ENCODE measurements at places on chromosomes 13 and 19.

DNA sequence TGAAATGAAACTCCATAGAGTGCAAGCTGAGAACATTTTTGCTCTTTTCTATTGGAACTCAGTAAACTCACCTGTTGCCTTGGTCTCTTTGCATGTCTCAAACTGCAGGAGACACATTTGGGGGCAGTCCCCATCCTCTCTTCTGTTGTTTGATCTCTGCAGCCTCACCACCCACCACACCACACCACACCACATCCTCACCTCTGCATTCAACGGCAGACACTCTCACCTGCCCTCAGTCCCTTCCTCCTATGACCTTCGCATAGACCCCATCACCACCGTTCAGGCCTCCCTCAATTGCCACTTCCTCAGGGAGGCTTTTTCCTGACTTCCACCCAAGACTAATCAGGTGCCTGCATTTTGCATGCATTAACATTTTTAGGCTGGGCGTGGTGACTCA is 14.4 kb upstream of the TPM4 start:
- no peak for DNase-seq

DNA sequence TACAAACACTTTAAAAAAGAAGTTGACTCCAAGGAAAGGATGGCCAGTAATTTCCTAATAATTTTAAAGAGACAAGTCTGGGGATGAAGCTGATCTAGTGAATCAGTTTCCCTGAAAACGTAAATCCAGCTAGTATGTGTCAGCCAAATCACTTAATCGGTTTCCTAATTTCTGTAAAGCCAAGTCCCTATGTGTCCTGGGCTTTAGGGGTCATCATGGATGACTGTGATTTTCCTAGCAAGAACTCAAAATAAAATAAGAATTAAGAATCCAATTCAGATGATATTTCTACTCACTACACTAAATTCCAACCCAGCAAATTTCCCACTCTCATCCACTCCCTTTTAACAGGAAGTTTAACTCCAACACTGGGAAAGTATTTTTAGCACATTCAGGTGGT is 35.9 kb downstream of the ELF1 start:
- peak; percentile 9 for DNase-seq

DNA sequence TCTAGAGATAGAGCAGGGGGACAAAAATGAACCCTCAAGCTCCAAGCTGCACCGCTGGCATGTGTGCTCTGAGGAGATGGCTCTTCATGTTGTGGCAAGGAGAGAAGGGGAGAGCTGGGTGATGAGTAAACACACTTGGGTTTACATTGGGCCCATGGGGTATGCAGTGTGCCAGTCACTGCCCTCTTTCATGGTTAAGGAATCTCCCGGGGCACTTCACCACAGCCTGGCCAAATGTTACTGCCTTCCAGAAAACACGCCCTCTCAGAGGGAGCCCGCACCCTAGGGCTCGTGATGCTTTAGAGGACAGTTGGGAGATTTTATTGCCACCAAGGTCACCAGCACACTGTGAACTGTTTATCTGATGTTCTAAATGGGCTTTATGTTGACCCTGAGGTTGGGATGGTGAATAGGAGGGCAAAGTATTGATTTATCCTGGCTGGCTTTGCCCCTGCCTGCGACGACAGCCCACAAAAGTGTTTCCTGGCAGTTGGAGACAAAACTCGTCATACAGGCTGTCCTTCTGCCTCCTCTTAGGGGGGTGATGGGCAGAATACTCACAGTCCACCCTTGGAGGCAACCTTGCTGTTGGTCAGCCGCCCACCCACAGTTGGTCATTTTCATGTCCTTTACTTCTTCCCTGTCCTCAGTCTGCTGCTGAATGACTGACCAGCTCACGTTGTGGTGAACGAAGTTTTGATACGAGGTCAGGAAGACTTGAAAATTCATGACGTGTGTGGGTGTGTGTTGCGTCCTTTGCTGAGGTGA is 156.9 kb downstream of the STK24 start:
- no peak for DNase-seq

- DNase-seq: peak; percentile 88
Measured at GRCh38 chr13:35781036-35782000, 304.8 kb upstream of the MAB21L1 start.

- peak; percentile 65 for DNase-seq
Measured at GRCh38 chr13:26498656-26499601, 58.6 kb upstream of the WASF3 start.

DNA sequence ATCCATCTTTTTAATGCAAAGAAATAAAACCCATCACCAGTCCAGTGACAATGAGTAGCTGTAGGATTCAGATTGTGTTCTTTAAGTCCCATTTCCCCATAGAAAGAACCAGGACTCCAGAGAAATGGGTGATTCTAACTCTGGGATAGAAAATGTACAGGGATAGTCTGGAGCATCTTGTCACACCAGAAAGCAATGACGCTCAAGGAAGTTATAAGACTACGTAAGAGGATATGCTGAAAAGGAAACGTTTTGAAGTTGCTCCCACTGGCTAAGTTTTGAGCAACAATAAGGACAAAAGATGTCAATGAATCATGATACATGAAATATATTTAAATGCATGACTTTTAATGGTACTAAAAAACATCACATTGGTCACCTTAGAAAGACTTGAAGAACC is 360.1 kb downstream of the DLEU7 start:
- DNase-seq: no peak

DNA sequence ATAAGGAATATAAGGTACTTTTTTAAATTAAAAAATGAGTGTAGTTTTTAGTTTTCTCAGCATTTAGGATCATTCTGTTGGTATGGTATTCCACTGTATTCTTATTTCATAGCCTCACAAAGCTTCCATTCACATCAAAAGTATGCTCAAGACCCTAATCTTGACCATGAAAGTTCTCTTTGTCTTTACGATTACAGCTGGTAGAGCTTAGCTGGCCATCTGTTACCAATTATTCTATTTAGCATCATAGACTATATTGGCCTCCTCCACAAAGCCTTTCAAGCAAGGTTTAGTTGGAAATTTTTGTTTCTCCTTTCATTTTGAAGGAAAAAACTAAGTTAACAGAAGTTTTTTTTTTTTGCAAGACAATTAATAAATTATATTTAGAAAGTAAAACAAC is 245.1 kb downstream of the KCTD12 start:
- DNase-seq: peak; percentile 94

DNA sequence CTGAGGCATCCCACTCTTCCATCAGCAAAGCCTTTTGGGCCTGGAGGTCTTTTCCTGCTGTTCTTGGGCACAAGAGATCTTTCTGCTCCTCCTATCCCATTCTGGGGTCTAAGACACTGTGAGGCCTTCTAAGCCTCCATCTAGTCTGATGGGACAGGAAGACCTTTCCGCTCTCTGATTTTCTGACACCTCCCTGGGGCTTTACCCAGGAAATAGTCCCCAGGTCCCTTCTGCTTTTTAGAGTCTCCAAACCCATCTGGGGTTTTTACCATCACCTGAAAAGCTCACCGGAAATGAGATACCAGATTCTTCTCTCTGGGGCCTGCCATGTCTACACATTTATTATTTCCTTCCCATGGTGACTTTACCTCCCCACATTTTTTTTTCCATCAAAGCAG is 21.1 kb downstream of the CLEC17A start:
- DNase-seq: no peak

- DNase-seq: peak; percentile 99
Measured at GRCh38 chr13:52749419-52749818, 9.8 kb upstream of the CNMD start.

DNA sequence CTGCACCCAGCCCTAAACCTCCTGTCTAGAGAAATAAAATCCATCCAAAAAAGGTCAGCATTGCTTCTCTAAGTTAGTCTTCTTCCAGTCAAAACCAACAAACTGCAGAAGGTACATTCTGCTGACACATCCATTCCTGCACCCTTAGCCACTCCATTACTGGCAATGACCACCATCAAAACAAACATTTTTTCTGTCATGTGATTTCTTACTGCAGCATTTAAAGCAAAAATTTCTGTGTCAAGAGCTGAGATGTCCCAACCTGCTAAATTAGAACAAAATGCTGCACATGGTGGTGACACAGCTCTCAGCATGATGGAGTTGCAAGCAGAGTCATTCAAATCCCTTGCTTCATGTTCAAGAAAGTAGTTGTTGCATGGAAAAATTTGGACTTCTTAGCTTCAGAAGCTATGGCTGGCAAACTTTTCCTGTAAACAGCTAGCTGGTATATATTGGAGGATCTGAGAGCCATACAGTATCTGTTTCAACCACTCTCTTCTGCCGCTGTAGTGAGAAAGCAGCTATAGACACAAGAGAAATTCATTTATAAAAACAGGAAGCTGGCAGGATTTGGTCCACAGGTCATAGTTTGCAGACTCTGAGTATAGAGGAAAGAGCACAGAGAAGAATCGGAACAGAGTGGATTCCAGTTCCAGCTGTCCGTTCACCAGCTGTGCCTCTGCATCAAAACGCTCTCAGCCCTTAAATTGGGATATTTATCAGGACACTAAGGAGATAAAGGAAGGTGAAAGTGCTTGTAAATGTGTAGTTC is 17.4 kb downstream of the RUBCNL start:
- DNase-seq: peak; percentile 48

DNA sequence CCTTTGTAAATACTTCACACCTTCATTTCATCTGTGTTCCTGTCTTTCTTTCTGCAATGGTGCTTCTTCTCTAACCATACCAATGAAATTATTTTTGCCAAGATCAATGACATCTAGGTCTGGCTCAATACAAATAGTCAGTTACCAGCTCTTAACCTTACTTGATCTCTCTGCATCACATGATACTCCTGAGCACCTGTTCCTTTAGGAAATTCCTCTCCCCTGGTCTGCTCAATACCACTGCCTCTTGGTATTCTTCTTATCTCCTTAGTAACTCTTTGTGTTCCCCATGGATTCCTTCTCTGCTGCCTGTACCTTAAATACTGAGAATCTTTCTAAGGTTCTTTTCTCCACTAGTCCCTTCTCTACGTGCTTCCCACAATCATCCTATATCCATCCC is 25.9 kb downstream of the SOHLH2 start:
- no peak for DNase-seq

DNA sequence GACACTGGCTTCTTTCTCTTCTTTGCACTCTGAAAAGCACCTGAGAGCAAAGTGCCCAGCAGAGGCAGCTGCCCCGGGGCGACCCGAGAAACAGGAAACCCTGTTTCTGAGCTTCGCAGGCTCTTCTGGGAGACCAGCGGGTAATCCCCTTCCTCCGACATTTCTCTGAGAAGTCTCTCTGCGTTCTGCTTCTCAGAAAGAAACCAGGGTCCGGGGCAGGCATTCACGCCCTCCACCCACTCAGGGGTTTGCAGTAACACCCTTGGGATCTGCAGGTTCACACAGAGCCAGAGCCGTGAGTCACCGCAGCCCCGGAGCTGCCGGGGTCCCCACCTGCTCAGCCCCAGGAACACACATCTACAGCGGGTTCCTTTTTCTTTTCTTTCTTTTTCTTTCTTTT is 86.0 kb downstream of the GADD45B start:
- DNase-seq: no peak

- no peak for DNase-seq
Measured at GRCh38 chr13:102696465-102696864, 1.6 kb upstream of the METTL21C start.

DNA sequence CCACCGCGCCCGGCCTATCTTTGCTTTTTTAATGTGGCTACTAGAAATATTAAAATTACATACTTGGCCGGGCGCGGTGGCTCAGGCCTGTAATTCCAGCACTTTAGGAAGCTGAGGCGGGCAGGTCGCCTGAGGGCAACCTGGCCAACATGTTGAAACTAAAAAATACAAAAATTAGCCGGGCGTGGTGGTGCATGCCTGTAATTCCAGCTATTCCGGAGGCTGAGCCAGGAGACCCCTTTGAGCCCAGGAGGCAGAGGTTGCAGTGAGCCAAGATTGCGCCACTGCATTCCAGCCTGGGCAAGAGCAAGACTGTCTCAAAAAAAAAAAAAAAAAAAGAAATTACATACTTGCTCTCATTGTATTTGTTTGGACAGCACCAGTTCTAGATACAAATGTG is 34.8 kb upstream of the DPRX start:
- no peak for DNase-seq
